ENCODE measurements at places on chromosomes 2 and 18.

DNA sequence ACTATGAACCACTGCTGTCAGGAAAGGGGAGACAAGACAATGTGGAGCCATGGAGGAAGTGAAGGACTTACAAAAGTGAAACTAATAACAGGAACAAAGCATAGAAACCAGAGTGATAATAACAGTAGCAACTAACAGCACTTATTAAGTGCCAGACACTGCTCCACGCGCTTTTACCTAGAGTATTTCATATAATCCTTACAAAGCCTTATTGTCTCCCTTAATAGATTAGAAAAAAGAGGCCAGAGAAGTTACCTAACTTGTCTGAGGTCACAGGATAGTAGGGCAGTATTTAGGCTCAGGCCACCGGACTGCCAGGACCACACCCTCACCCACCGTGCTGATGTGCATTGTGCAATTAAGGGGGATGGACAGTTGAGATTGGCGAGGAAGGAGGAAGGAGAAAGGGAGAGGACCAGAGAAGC is 98.6 kb upstream of the NFU1 start:
- no peak for DNase-seq

DNA sequence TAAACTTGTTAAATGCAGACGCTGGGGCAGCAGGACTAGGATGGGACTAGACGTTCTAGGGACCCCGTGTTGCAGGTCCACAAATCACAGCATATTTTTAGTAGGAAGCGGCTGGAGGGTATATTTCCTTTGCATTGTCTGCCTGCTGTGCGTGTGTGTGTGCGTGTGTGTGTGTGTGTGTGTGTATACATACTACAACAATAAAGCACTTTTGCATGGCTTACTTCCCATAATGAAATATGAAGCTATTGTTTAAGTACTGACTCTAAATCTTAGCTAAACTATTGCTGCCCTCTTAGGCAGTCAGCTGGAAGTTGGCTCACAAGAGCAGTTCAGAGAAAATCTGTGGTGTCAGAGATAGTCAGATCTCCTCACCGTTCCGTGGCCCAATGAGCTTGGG is 133.4 kb downstream of the CABLES1 start:
- no peak for DNase-seq

GRCh38 chr2:176125772-176126054 is 3.2 kb downstream of the HOXD9 start:
- DNase-seq: no peak

GRCh38 chr2:41718705-41719104 is 329.1 kb upstream of the PKDCC start:
- DNase-seq: no peak

DNA sequence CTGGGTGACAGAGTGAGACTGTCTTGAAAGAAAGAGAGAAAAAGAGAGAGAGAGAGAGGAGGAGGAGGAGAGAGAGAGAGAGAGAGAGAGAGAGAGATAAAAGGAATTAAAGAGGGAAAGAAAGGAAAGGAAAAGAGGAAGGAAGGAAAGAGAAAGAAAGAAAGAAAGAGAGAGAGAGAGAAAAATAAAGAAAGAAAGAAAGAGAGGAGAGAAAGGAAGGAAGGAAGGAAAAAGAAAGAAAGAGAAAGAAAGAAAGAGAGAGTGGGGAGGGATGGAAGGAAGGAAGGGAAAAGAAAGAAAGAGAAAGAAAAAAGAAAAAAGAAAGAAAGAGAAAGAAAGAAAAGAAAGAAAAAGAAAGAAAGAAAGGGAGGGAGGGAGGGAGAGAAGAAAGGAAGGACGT is 29.8 kb downstream of the MOGAT1 start:
- no peak for DNase-seq

- peak; percentile 1 for DNase-seq
Observed at GRCh38 chr2:84458551-84459017, 496 bp downstream of the SUCLG1 start.

GRCh38 chr2:168773719-168774521 is 28.5 kb upstream of the NOSTRIN start:
- DNase-seq: no peak

- DNase-seq: no peak
Observed at GRCh38 chr2:169961911-169962310, 134.7 kb downstream of the UBR3 start.

- DNase-seq: no peak
Observed at GRCh38 chr2:73920577-73921545, 5.8 kb upstream of the DGUOK start.

DNA sequence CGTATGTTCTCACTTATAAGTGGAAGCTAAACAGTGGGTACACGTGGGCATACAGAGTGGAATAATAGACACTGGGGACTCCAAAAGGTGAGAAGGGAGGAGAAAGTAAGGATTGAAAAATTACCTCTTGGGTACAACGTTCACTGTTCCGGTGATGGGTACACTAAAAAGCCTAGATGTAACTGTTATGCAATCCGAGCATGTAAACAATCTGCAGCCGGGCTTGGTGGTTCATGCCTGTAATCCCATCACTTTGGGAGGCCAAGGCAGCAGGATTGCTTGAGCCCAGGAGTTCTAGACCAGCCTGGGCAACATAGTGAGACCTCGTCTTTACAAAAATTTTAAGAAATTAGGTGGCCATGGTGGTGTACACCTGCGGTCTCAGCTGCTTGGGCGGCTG is 33.1 kb upstream of the TTR start:
- DNase-seq: no peak

DNA sequence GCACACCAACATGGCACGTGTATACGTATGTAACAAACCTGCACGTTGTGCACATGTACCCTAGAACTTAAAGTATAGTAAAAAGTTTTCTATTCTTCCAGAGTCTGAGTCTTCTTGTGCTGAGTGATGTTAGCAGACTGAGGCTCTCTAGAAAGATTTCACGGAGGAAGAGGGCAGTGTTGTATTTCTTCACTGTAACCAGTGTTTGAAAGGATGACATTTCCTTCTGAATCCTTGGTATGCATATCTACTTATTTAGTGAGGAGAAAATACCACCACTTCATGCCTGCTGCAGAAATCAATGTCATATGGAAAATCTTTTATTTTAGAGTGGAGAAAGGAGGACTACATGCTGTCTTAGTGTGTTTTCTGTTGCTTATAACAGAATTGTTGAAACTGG is 357.1 kb downstream of the CCDC85A start:
- DNase-seq: no peak

DNA sequence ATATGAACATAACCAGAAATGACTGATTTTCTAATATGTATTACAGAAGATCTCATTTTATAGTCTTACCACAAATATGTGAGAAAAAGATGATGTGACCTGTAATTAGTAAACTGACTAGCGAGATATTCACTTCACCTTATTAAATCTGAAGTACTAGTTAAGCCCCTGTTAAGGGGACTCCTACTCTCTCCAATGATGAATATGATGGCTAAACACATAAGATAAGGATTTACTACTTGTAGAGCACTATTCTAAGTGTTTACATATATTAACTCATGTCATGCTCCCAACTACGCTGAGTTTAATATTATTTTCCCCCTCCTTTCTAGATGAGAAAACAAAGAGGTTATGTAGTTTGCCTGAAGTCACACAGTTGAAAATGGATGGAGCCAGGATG is 40.9 kb downstream of the SP3 start:
- DNase-seq: no peak

- no peak for DNase-seq
Observed at GRCh38 chr2:7618031-7618430, 700.8 kb downstream of the RNF144A start.

DNA sequence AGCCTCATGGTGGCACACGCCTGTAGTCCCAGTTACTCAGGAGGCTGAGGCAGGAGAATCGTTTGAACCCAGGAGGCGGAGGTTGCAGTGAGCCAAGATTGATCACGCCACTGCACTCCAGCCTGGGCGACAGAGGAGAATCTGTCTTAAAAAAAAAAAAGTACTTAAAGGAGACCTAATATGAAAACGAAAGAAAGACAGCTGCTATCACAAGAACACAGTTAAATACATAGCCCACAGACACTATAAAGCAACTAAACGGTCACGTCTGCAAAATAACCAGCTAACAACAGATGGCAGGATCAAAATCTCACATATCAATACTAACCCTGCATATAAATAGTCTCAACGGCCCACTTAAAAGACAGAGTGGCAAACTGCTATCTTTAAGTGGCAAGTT is 43.9 kb upstream of the TACR1 start:
- no peak for DNase-seq

GRCh38 chr18:12741351-12741750 is 38.5 kb downstream of the PSMG2 start:
- DNase-seq: no peak

DNA sequence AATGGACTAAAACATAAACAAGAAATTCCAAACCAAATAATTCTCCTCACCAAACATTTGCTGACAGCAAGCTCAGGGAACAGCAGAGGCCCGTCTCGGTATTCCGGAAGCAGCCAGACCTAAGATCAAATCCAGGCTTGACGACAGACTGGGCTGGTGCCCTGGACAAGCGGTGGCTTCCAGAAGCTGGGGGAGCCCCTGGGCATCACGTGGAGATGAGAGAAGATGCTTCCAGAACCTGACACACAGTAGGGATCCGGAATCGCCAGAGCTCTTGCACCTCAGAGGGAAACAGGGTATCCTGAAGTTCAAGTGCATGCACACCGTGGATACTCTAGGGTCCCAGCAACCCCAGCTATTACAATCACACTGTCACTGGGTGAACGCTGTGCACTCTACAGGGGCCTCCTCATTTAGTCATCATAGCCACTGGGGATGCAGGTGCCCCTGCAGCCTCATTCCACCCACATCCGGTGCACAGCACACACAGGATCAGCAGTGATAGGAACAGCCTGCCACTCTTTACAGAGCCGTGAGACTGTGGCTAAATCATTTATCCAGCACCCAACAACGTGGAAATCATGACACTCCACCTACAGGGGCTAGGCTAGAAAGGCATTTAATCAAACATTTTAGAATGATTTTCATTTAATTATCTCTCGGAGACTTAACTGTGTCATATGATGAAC is 102.6 kb downstream of the HDAC4 start:
- no peak for DNase-seq
